ENCODE measurements at places on chromosomes 1 and 21. TPM values are rescaled to one million over a fixed set of nuclear protein-coding genes. Genes with fewer than 3 reads are reported as not detected.

Gene FYB2
- total RNA-seq, result not detected

Gene SPAG17
- 0.78 TPM for total RNA-seq

Gene ERO1B
- 7.2 TPM for total RNA-seq

Gene NECTIN4
- 81.0 TPM for total RNA-seq

Gene CNTN2
- not detected for total RNA-seq

Gene LCK
- total RNA-seq, result under 0.01 TPM

Gene KPRP
- not detected for total RNA-seq

Gene FOXO6
- total RNA-seq, result 0.14 TPM

Gene LORICRIN
- total RNA-seq, result not detected

Gene PDPN
- total RNA-seq, result 3.1 TPM

Gene ENAH
- total RNA-seq, result 197 TPM

Gene AMY1C
- 0.07 TPM for total RNA-seq

Gene CALML6
- total RNA-seq, result 0.93 TPM

Gene MYBPH
- not detected for total RNA-seq

Gene ANKRD35
- total RNA-seq, result 3.8 TPM

Gene FGR
- total RNA-seq, result 0.50 TPM

Gene TFF2
- not detected for total RNA-seq

Gene TOMM40L
- 10.9 TPM for total RNA-seq

Gene COL9A2
- 0.71 TPM for total RNA-seq

Gene NCF2
- total RNA-seq, result 63.9 TPM

Gene SAMSN1
- not detected for total RNA-seq

Gene RBP7
- 0.28 TPM for total RNA-seq

Gene PTGFRN
- total RNA-seq, result 183 TPM

Gene XKR8
- 3.2 TPM for total RNA-seq

Gene SLC44A5
- 2.5 TPM for total RNA-seq

Gene EXO1
- total RNA-seq, result 0.36 TPM

Gene CASQ1
- not detected for total RNA-seq

Gene ZNF593OS
- not detected for total RNA-seq

Gene HYI
- 13.6 TPM for total RNA-seq

Gene VHLL
- total RNA-seq, result not detected

Gene BCAR3
- 97.4 TPM for total RNA-seq

Gene KCNE2
- not detected for total RNA-seq

Gene TARBP1
- total RNA-seq, result 38.7 TPM

Gene SERTAD4
- 0.34 TPM for total RNA-seq

Gene NTMT2
- total RNA-seq, result not detected

Gene MAN1C1
- total RNA-seq, result 0.34 TPM

Gene KRTAP21-2
- total RNA-seq, result not detected

Gene ATP1A4
- total RNA-seq, result not detected

Gene HHAT
- total RNA-seq, result 2.4 TPM
